ENCODE measurements at places on chromosomes 3 and 15. TPM values are rescaled to one million over a fixed set of nuclear protein-coding genes. Genes with fewer than 3 reads are reported as not detected.

DNA sequence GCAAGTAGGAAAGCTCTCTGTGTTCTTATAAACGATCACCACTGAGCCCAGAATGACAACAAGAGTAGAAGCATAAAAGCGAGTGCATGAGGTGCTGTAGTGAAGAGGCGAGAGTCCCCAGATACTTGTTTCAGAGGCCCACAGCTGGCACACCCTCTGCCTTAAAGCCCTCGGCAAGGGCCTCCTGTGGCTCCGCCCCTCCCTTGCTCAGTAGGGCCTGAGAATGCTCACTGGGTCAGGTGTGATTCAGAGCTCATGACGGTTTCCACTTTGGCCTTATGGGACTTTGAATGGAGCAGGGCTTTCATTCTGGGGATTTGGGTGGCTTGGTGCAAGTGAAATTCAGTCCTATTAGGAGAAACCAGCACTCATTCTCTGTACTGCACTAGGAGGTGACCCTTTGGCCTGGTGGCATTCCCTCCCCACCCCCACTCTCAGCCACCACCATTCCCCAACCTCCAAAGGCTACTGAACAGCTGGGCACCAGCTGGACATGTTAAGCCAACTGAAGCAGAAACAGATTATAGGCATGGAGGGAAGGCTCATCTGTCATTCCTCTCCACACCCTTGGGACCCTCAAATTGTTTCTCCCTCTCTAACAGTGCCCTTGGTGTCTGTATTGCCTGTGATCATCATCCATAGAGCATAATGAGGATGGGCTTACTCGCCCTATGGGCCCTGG lies 109.6 kb upstream of the CTDSPL start:
- no peak overlapping the region for H3K27ac ChIP-seq
- H3K4me1 ChIP-seq, result no peaks in the 10 kb centered on the region
- no peak for DNase-seq
- no peaks in the 10 kb centered on the region for H3K27me3 ChIP-seq

DNA sequence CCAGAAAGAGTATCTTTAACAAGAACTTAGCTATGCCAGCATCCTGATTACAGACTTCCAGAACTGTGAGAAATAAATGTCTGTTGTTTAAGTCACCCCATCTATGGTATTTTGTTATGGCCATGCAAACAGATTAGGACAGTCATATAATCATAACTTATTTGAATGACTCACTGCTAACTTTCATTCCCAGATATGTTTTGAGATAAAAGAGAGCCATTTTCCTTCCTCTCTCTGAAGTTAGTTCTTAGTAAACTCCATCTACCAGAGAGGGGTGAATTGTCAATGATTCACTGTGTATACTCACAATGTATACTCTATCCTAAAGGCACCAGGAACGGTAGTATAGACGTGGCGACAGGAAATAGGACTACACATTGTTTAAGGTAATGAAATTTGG lies 179.4 kb upstream of the DPH6 start:
- no peak for DNase-seq
- no peak overlapping the region for H3K27ac ChIP-seq
- no peak overlapping the region for H3K4me3 ChIP-seq

GRCh38 chr3:94184781-94185180 lies 121.9 kb downstream of the NSUN3 start:
- H3K4me3 ChIP-seq, result no peak overlapping the region
- DNase-seq, result no peak
- H3K4me1 ChIP-seq, result no peaks in the 10 kb centered on the region
- no peak overlapping the region for H3K27ac ChIP-seq

DNA sequence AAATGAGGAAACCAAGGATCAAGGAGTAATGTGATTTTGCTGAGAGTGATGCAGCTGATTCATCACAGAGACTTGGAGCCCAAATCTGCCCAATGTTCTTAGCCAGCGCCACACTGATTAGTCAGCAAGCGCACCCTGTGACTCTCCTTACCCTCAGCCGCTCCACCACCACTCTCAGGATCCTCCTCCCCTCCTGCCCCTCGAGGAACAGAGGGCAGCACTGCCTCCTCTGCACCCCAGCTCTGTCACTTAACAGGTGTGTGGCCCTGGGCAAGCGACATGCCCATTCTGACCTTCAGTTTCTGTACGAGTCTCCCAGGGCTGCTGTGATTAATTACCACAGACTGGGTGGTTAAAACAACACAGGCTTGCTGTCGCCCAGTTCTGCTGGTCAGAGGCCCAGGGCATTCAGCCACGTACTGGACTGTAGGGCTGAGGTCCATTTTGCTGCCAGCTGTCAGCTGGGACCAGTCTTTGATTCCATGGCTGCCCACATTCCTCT lies 36.1 kb upstream of the HRH1 start:
- no peaks in the 10 kb centered on the region for H3K27me3 ChIP-seq
- H3K27ac ChIP-seq, result no peak overlapping the region
- no peak for DNase-seq
- no peak overlapping the region for H3K4me3 ChIP-seq
- no peaks in the 10 kb centered on the region for H3K36me3 ChIP-seq

CD96 gene
- 80.9 TPM for total RNA-seq
